ENCODE measurements at places on chromosomes 16 and 17.

DNA sequence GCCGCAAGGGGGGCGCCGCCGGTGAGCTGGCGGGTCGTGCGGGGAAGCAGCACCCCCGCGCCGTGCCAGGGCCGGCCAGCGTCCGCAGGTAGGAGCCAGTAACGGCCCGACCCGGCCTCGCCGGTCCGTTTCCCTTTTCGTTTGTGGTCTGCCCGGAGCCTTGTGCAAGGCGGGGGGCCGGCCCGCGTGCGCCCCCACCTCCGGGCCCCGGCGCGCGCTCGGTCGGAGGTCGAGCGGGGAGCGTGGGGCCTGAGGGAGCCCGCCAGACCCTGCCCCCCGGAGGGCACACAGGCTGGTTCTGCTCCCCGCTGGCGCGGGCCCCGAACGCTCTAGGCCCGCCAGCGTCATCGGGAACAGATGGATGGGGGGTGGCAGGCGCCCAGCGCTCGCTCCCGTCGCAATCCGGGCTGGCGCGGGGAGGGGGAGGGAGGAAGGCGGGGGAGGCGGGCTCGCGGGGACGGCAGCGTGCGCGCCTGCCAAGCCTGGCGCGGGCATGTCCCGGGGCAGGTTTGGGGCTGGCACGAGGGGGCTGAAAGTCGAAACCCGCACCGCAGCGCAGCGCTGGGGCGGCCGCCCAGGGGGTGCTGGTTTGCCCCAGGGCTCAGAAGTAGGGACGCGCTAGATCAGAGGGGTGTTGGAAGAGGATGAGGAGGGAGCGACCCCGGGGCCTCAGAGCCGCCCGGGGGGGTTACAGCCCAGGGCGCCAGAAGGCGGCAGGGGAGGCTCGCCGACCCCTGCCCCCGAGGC is 1.5 kb upstream of the GSE1 start:
- DNase-seq: peak; percentile 87

GRCh38 chr16:56193951-56194726 is 2.9 kb downstream of the GNAO1 start:
- peak; percentile 96 for DNase-seq

- no peak for DNase-seq
Observed at GRCh38 chr16:49466529-49466831, 92.9 kb downstream of the C16orf78 start.

DNA sequence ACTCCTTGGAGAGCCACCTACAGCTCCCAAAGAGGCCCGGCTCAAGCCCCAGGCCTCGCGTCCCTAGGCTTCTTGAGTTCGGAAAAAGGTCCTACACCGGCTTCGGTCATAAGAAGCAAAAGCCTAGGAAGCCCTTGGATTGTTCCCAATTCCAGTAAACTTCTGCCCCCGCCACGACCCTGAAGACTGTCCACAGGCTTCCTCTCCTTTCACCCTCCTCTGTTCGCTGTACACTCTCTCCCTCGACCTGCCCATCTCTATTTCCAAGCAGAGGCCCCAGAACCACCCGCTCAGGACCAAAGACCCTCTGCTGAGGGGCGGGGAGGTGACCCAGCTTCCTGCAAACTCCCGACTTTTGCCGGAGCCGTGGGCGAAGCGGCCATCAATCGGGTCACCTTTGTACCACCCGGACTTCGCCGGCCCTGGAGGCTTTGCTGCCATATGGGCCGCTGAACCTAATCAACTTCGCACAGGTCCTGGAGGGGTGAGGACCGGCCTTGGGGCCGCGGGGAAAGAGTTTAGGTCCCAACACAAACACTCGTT is 2.7 kb downstream of the HOXB2 start:
- DNase-seq: no peak

DNA sequence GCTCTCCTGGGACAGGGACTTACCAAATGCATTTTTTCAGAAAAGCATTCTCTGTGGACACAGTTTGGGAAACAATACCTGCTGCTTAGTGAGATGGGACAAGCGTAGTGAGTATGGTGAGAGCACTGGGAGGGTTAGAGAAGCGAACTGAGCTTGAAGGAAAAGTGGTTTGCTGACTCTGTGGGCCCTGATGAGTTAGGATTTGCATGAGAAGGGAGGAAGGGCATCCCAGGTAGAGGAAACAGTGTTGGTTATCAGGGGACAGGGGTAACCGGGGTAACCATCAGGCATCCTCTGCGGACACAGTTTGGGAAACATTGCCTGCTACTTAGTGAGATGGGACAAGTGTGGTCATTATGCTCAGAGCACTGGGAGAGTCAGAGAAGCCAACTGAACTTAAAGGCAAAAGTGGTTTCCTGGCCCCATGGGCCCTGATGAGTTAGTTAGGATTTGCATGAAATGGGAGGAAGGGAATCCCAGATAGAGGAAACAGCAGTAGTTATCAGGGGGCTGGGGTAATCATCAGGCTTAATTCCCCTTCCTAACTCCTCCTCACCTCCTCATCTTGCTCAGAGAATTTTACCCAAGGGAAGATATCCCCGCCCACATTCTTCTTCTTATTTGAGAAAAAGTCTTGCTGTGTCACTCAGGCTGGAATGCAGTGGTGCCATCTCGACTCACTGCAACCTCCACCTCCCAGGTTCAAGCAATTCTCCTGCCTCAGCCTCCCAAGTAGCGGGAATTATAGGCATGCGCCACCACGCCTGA is 319.3 kb downstream of the RBFOX1 start:
- DNase-seq: no peak

DNA sequence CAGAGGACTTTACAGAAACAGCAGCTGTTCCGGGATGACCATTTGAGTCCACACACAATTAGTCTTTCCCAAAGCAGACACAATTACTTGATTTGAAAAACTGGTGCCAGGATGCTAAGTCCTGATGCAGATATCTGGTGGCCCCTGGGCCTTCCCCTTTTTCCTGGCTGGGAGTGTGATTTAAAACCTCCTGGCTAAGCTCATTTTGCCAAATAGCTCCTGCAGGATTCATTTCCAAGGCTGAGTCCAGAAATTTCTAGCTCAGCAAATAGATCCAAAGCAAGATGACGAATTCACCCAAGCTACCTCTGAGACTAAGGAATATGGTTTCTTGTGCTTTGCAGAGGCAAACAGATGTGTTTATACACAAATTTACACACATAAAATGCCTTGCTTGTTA is 422.2 kb downstream of the CA10 start:
- no peak for DNase-seq

GRCh38 chr17:50452630-50453300 is 15.9 kb downstream of the CHAD start:
- no peak for DNase-seq

DNA sequence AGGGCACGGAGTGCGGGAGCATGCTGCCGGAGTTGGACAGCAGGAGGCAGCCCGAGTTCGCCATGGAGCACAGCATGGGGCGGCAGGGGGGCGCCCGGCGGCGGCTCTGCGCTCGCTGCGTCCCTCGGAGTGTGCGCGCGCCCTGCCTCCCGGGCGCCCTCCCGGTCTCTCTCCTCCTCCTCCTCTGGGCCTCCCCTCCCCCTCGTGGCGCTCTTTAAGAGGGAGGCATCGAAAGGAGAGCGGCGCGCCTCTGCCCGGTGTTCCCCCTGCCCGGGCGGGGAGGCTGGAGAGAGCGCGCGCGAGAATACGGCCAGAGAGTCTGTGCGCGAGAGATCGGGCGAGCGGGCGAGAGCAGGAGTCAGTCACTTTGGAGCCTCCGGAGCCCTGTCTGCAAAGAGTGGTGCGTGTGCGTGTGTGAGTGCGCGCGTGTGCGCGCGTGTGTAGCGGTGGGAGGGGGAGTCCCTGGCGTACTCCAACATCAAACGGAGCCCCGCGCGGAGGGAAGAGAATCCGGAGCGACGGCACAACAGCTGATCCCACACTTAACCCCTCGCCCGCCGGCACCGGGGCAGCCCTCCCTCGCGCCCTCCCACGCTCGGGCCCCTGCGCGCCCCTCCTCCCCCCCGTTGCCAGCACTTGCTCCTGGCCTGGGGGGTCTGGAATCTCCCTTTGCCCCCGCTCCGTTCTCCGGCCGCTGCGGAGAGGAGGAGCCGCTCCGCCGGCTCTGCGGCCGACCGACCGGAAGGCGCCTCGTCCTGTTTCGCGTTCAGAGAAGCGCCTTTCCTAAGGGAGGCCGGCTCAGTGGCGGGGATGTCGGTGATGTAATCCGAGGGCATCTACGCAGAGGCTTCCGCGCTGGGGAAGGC is 108.9 kb downstream of the ENGASE start:
- no peak for DNase-seq

GRCh38 chr17:35757243-35757642 is 3.4 kb upstream of the C17orf50 start:
- DNase-seq: no peak

- no peak for DNase-seq
Observed at GRCh38 chr17:78330570-78331224, 29.2 kb downstream of the SOCS3 start.

DNA sequence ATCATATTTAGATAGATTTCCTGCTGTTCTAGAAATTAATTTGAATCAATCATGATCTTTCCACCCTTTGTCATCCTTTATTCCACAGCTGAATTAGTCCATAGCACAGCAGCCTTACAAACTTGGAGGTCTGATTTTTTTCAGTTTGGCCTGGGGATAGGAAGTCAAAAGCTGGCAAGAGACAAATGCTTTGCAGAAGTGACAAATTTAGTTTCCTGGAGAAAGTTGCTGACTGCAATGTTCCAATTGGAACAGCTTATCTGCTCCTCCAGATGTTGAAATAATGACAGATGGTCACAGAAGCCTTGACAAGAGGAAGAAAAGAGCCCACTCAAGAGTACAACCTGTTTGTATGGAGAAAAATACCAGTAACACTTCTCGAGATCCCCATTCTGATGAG is 1276.1 kb upstream of the CDH8 start:
- no peak for DNase-seq

GRCh38 chr17:68057531-68057952 is 22.0 kb downstream of the KPNA2 start:
- DNase-seq: peak; percentile 27

- peak; percentile 82 for DNase-seq
Observed at GRCh38 chr17:81959362-81960129, 1.4 kb downstream of the NOTUM start.

- no peak for DNase-seq
Observed at GRCh38 chr17:9367156-9367555, 208.5 kb downstream of the STX8 start.

- DNase-seq: no peak
Observed at GRCh38 chr16:68470461-68471150, 22.3 kb upstream of the SMPD3 start.

- DNase-seq: no peak
Observed at GRCh38 chr17:10219193-10219592, 20.8 kb upstream of the GAS7 start.

GRCh38 chr16:57314161-57314785 is 29.8 kb upstream of the PLLP start:
- DNase-seq: no peak

GRCh38 chr17:19379361-19380065 is 1.2 kb downstream of the MAPK7 start:
- no peak for DNase-seq

DNA sequence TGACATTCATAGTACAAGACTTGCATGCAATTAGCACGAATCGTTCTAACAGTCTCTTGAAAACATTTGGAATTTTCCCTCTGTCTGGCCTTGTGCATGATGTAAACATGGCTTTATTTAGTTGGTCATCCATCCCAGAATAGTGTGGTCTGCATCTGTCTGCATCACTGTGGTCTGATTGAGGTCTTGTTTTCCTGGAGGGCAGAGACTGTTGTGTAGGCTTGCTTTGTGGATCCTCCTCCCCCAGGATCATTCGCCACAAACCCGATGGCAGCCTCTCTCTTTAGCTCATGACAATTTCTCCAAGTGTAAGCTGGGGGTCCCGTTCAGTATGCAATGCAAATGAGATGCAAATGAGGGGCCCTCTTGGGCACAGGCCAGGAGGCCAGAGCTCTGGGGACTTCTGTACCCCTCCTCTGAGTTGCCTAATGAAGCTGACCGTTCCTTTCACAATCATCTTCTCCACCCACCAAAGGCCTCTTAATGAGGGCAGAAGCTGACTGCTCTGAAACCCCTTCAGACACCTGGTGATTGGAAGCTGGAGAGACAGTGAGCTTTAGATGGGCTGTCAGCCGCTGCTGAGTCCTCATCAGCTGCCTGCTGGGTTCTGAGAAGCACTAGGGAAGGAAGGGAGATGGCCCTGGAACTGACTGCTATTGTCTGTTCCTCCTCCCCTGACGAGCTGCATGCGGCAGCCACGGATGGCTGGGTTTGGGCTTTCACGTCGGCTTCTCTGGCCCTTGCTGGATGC is 201.2 kb upstream of the CACNG3 start:
- DNase-seq: no peak

- DNase-seq: no peak
Observed at GRCh38 chr16:57513371-57514102, 22.8 kb downstream of the CCDC102A start.
